ENCODE measurements at places on chromosomes 2 and 18.

GRCh38 chr2:241273210-241274020 lies 42.1 kb downstream of the HDLBP start:
- no peak for DNase-seq

DNA sequence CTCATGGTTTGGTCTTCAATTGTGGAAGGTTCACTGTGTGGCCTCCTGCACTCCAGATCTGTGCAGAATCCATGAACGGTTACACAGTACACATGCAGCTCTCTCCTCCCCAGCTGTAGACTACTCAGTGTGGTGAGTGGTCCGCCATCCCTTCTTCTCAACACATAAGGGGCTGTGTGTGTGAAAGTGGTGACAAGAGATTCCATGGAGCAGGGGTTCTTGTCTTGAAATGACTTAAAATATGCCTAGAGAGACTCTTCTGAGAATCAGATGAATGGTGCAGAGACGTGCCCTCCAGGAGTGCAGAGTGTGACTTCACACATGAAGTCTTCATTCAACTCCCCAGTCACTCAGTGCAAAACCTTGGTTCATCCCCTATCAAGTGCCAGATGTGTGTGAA lies 151.0 kb upstream of the COPS8 start:
- DNase-seq = no peak

GRCh38 chr18:12433829-12434540 lies 26.3 kb downstream of the PRELID3A start:
- no peak for DNase-seq

GRCh38 chr18:74521068-74521725 lies 13.1 kb upstream of the CNDP1 start:
- no peak for DNase-seq

- DNase-seq = peak; percentile 61
Observed at GRCh38 chr2:176526995-176527901, 258.0 kb downstream of the MTX2 start.

GRCh38 chr2:241870611-241871537 lies 1.3 kb downstream of the RTP5 start:
- DNase-seq = no peak

DNA sequence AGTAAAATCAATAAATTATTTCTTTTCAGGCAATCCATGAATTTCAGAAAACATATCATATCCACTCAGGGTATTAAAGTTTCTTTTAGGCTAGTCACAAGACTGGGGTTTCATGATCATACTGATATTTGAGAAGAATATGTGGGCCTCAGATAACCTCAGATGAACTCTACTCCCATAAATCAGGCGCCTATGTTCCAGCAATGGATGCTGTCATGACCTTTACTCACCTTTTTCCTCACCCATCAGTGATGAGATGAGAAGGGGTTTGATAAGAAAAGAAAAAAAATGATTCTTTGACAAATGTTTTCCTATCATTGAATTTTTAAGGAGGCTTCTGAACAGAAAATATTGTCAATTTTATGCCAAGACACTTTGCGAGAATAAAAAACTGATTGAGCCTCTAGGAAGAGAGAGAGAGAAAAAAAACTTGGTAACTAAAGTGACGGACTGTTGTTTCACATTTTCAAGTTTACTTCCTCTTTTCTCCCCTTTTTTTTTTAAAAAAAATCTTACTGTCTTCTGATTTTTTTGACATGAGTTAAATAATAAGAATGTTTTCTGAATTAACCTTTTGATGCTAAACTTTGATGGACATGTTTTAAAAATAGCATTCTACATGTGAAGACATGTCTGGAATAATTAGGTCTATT lies 309.1 kb upstream of the MAP2 start:
- DNase-seq = no peak

DNA sequence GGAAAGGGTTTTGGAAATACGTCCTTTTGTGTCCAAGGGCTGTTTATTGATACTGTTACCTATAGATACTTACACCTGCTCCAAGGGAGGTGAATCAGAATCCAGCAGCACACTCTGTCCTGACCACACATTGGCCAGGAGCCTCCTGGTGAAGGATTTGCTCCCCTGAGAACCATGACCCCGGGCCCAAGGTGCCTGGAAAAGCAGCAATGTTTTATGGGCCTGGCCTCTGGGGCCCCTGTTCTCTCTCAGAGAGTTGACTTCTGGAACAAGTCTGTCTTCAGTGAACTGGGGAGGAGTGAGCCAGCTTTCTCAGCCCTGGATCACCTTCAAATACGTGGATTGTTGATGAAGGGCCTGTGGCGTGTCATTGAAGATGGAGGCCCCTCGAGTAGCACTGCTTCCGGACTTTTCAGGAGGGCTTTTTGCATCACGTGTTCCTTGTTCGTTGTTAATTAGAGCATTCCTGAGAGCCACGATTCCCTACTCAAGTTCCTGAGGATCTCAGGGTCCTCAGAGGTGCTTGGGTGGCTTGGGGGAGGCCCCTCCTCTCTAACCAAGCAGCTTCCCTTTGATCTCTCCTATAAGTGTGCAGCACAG lies 78.5 kb upstream of the RPL31 start:
- no peak for DNase-seq

- no peak for DNase-seq
Observed at GRCh38 chr2:48467637-48468036, 62.3 kb upstream of the STON1 start.

DNA sequence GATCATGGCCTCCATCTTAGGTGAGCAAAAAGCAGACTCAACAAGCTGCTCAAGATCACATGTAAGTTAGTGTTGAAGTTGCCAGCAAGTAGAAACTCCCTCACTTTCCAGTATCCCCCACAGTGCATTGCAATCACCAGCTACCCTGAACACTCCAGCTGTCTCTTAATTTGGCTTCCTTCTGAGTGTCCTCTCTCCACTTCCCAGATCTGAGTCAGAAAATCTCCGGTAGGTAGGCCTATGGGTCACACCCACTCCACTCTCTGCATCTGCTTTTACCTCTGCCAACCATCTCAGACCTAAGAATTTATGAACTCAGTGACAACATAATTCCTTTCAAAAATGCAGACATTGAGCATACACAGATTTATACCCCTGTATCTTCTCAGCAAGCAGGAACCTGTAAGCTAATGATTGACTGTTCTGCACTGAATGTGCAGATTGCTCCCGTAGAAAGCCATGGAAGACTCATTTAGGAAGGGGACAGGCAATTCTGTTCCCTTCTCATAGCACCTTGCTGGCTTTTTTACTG lies 656.9 kb downstream of the EPHA4 start:
- no peak for DNase-seq

GRCh38 chr2:23544589-23545295 lies 159.8 kb downstream of the KLHL29 start:
- DNase-seq = no peak

GRCh38 chr18:78875016-78875777 lies 104.4 kb upstream of the SALL3 start:
- DNase-seq = no peak

- no peak for DNase-seq
Observed at GRCh38 chr2:215363461-215364156, 51.8 kb downstream of the ATIC start.

DNA sequence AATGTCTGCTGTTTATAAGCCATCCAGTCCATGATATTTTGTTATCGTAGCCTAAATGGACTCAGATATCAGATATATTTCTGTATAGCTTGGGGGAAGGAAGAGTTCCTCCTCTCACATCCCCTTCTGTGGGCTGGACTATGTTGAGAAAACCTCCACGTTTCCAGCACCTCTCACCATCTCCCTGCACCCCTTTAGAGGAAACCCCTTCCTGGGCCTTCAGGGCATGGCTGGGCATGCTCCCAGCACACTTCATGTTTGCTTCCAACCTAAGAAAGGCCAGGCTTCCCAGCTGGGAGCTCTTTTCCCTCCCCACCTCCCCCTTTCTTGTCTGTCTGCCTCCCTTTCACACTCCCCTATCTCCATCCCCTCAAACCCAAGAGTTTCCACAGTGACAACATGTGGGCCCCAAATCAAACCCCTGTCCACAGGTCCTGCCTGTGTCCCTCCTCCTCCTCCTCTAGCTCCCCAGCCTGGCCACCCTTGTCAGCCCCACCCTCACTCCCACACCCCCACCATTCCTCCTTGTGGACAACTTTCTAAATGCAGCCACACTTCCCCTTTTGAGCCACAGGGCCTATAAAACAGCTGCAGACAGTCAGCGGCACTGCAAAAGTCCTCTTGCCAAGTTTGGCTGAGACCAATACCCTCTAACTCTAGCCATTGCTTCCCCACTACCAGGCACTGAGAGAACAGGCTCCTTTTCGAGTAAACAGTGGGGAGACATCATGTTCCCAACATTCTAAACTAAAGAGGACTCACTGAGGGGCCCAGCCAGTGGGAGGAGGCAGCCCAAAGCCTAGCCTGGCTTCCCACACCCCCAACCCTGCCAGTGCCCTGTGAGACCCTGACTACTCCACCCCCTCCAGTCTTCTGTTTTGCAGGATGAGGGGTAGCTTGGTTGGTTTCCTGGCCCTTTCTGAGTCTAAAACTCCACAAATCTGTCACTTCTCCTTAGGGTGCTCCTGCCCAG lies 120.5 kb downstream of the ZFP36L2 start:
- DNase-seq = no peak

GRCh38 chr18:68354176-68354575 lies 360.7 kb downstream of the TMX3 start:
- peak; percentile 28 for DNase-seq

DNA sequence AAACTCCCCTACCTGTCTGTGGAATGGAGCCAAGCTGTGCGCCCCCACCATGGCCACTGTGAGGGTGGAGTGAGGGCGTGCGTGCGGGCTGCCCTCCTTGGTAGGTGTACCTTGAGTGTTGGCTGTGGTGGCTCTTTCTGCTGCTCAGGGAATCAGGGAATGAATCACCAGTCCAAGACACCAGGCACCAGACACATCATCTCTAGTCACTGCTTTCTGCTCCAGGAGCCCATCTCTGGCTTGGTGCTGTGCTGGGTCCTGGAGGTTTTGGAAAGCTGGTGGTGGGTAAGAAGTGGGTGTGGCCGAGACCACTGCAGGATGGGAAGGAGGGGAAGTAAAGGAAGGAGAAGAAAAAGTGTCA lies 209.9 kb downstream of the SEPTIN10 start:
- no peak for DNase-seq

- no peak for DNase-seq
Observed at GRCh38 chr2:9712263-9712662, 81.5 kb upstream of the YWHAQ start.

- DNase-seq = no peak
Observed at GRCh38 chr2:157785866-157786662, 90.1 kb downstream of the ACVR1 start.

GRCh38 chr2:196439760-196440159 lies 199.8 kb upstream of the CCDC150 start:
- DNase-seq = no peak

DNA sequence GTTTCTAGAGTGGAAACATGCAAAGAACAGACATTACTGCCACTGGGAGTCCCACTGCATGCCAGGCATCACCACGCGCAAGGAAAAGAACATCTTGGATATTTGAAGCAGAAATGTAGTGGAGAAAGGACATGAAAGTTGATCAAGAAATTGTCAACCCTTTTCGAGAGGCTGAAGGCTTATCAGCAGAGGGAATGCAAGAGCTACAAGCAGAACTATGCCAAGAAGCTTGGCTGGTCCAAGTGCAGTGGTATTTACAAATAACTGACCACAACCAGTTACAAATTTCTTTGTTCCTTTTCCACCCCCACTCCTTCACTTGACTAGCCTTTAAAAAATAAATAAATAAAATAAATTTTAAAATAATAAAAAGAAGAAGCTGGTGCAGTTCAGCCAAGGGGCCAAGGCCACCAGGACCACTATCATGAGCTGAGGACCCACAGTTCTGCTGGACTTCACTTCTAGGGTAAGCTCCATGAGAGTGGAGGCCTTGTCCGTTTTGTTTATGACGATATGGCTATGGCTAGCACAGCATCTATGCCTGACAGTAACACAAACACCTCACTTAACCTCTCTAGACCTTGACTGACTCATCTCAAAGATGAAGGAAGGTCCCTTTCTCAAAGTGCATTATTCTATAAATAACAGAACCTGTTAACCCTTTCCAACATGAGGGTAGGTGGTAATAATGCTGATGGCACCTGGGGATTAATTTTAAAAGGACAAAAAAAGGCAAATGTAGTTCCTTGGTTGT lies 20.9 kb downstream of the MARCHF4 start:
- DNase-seq = no peak

DNA sequence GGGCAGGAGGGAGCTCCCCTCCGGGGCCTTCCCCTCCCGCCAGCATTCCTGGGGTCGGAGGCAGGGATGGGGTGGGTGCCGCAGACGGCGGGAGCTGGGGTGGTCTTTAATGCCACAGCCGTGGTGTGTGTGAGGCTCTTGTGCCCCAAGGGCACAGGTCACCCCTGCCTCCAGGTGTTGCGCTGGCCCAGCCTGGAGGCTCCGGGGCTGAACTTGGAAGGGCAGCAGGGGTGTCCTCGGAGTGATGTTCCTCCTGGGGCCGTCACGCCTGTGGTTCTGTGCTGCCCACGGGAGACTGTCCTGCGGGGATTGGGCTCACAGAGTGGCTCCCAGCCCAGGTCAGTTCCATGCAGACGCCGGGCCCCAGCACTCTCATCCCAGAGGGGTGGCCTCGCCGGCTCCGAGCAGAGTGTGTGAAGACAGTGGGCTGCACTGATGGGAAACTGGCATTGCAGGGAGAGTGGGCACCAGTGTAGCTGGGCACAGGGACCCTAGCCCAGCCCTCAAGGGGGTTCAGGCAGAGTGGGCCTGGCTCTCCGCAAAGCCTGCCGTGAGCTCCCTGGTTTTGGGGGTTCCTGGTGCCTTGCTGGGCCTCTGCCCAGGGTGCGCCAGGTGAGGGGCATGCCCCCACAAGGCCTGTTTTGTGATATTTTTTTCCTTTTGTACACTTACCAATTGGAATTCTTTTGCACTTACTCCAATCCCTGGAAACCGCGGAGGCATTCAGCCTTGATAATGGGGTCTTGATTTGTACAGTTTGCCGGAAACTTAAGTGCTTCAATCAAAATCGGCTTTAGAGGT lies 56.7 kb downstream of the NFATC1 start:
- no peak for DNase-seq

- DNase-seq = no peak
Observed at GRCh38 chr2:129744649-129745048, 234.8 kb upstream of the RAB6C start.

- DNase-seq = no peak
Observed at GRCh38 chr2:133213651-133214050, 354.6 kb downstream of the NCKAP5 start.

DNA sequence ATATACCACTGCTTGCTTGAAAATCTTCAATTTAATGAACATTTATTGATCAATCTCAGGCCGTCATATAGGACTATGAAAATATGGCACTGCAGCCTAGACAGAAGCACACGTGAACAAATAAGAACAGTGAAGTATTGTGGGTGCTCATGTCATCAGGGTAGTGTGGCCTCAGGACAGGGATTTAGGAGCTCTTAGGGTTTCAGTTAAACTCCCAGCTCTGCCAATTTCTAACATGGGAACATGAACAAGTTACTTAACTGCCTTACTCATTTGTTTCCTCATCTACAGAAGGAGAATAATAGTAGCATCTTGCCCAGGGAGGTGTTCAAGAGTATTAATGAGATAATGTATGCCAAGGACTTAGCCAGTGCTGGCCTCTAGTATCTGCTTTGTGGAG lies 146.0 kb upstream of the MAP3K20 start:
- DNase-seq = no peak

All from GM04504 (cell line).